ENCODE measurements at places on chromosomes 12 and 14.

- no peak for DNase-seq
Measured at GRCh38 chr12:89354612-89355067, 2.3 kb upstream of the DUSP6 start.

DNA sequence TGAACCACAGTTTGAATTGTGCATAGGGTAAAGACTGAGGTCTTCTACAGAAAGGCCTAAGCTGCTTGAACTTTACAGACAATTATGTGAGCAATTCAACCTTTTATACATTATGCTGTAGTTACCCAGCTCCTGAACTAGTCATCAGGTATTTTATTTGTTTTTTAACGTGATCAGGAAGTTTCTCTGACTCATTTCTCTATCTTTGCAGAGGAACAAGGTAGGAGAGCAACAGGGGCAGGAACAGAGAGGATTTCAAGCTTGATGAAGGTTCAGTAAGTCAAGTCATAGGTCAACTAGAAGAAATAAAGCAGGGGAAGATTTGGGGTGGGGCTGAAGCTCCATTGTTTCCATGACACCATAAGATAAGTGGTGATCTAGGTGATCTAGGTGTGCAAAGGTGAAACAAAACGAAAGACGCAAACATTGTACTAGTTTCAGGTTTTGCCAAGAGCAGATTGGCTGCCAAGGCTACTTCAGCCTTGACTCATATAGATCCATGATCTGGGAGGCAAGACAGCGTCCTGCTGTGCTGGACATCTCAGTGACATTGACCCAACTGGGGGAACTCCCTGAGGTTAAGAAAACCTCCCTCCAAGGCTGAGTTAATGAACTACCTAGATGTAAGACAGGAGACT lies 198.1 kb downstream of the DAD1 start:
- DNase-seq = no peak

- no peak for DNase-seq
Measured at GRCh38 chr14:26735811-26736210, 138.0 kb upstream of the NOVA1 start.

- DNase-seq = no peak
Measured at GRCh38 chr14:94768521-94769390, 1.2 kb downstream of the GSC start.

GRCh38 chr14:100524933-100525243 lies 62.3 kb downstream of the BEGAIN start:
- no peak for DNase-seq

DNA sequence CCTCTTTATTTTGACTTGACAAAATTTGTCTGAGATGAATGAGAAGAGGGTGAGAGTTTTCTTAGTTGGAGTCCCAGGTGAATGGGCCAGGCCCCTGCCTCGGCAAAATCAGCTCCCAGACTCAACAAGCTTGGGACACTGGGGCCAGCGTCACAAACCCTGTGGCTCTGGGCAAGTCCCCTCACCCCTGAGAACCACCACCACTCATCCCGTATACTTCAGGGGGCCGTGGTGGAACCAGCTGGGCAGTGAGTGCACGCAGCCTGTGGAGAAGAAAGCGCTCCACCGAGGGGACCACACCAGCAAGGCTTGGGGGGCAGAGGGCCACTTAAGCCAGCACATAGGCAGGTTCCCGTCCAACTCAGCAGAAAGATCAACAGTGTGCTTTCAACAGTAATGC lies 40.2 kb downstream of the DEGS2 start:
- DNase-seq = no peak

DNA sequence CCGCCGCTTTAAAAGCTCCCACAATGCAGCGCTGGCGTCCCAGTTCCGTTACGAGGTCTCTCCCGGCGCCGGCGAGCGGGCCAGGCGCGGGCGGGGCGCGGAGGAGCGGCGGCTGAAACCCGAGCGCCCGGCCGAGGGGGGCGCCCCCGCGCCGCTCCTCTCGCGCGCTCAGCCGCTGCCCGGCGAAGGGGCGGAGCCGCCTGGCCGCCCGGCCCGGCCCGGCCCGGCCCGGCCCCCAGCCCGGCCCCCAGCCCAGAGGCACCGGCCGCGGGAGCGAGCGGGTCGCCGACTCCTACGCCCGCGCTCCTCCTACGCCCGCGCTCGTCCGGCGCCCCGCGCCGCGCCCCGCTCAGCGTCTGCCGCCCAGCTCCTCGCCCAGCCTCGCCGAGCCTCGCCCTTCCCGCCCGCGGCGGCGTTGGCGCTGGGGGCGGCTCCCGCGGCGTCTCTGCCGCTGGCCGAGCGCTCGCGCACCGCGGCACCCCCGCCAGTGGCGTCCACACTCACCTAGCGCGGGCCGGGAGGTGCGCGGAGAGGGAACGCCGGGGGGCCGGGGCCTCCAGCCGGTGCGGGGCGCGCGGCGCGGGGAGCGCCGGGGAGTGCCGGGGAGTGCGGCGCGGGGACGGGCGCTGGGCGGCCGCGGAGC lies at the start of gene RASSF8:
Gene RASSF8 (plus strand): TSS at position 255 of the 643 bp plus-strand sequence. CDS start 96,662 bp downstream, outside the sequence.
- no peak for DNase-seq

- no peak for DNase-seq
Measured at GRCh38 chr14:79248771-79249170, 962.5 kb downstream of the DIO2 start.

- DNase-seq = no peak
Measured at GRCh38 chr12:24573621-24574020, 375.3 kb downstream of the BCAT1 start.
